MCF 10A (cell line): ENCODE measurements at places on chromosomes 13 and 19.

- DNase-seq, result no peak
Measured at GRCh38 chr19:6890401-6890913, 3.1 kb downstream of the ADGRE1 start.

- DNase-seq, result no peak
Measured at GRCh38 chr13:18235756-18236527, 945.7 kb downstream of the TUBA3C start.

DNA sequence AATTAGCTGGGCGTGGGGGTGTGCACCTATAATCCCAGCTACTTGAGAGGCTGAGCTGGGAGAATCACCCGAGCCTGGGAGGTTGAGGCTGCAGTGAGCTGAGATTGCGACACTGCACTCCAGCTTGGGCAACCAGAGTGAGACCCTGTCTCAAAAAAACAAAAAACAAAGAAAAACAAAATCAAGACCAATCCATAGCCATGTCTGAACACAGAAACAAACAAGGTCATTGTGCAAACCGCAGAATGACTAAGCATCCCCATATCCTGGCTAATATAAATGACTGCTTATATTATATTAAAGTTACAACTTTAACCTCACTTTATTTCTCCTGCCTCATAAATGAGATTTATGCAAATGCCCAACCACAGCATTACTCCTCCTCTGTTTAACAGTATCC is 2.3 kb upstream of the LYPD3 start:
- DNase-seq, result peak; percentile 70

- no peak for DNase-seq
Measured at GRCh38 chr19:48174445-48175030, 4.1 kb downstream of the ZSWIM9 start.

DNA sequence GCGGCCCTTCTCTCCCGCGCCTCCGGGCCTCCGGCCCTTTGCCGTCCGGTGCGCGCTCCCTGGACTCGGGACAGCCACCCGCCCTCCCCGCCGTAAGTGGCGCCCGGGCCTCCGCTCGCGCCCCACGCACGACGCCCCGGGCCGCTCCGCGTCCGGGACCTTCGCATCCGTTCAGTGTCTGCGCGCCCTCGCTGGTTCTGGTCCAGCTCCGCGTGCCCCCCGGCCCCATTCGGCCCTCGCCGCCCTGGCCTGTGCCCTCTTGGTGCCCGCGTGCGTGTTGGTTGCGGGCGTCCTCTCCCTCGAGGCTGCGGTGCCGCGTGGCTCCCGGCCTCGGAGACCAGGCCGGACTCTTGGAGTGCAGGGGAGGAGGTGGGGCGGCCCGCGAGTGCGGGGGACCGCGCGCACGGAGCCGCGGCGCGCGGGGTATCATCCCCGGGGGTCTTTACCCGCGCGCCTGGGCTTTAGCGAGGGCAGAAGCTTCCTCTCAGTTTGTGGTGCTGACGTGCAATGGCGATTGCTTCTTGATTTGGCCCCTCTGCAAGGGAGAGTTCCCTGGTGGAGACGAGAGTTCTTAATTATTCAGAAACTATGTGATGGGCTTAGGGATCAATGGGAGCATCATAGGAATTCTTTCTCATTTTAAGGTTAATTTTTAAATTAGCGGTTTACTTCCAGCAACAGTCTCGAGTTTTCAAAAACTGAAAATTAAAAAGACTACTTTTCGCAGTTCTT is 757 bp downstream of the WASF3 start:
- DNase-seq, result peak; percentile 20

- DNase-seq, result no peak
Measured at GRCh38 chr13:109645831-109646230, 140.6 kb downstream of the IRS2 start.

DNA sequence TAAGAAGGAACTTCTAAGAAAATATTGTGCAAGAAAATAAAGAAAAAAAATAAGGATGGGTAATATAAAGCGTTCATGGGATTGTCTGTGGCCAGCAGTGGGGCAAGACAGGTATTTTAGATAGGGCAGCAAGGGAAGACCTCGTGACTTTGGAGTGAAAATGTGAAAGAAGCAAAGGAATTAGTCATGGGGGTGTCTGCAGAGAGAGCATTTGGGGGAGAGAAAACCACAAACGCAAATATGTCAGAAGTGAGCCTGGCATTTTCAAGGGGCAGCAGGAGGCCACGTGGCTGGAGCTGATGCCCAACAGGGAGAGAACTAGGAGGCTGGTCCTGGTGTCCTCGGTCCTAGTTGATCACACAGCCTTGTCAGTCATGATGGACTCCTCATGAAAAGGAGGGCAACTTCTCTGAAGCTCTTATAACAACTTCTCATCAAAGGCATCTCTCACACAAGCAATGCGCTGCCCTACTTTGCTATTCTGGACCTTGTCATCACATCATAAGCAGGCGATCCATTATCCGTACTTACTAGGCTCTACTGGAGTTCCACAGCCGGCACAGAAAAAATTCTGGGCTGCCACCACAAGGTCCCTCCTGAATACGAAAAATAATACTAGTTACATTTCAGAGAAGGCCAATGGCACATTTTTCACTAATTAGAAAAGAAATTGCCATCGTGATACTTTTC is 31.0 kb downstream of the RUBCNL start:
- no peak for DNase-seq

DNA sequence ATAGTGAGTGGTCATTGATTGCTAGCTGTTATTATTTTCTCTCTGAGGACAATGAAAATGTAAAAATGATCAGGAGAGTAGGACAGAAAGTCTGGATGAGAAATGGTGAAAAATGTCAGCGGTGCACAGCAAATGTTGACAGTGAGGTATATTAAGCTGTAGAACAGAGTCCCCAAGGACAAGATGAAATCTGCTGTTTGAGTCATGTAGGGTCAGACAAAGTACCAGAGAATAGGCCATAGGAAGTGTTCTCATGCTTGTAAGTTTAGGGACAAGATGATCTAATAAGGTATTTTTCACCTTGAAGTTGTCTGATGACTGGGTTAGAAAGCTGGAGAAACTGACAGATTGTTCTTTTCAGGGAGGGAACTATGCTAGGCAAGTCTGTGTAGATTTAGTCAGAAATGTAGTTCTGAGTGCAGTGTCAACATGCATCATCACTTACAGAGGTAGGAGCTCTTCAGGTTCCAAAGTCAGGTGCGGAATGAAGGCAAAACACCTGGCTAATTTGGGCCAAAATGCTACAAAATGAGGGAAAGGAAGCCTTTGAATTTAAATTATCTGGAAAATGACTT is 369.3 kb downstream of the DLEU7 start:
- no peak for DNase-seq

DNA sequence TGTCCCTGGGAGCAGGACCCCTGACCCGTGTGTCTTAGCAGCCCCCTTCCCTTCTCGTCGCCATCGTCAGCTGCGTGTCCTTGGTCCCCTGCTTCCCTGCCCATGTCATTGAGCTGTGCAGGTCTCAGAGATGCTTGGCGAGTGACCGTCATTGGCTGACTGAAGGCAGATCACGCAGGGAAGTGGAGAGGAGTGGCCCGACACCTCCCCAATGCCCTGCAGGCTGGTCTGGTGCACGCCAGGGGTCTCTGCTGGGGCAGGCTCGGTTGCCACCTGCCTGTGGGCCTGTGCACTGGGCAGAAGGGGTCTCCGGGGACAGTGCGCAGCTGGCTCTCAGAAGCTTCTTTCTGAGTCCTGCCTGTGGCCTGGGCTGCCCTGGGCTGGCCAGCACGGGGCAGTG is 6.2 kb downstream of the GNA11 start:
- DNase-seq, result no peak

GRCh38 chr13:75446874-75447273 is 35.1 kb downstream of the TBC1D4 start:
- no peak for DNase-seq

DNA sequence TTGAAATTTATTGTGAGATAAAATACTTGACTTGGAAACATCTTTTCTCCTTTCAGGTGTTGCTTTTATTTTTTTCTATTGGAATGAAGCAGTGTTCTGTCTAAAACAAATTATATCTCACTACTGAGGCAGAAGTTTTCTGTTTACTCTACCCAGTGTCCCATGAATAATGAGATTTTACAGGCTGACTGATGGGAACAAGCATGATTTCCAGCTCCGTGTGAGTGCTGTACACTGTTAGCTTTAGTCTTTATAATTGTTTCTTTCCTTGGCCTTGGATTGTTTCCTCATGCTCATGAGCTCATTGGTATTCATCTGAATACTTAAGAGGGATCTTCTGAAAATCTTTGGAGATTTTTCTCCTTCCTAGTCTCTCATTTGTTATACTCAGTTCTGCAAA is 2049.5 kb upstream of the PRR20A start:
- no peak for DNase-seq

- no peak for DNase-seq
Measured at GRCh38 chr19:1985588-1986356, 29.7 kb downstream of the BTBD2 start.

GRCh38 chr19:41944336-41944735 is 14.8 kb downstream of the RABAC1 start:
- no peak for DNase-seq

DNA sequence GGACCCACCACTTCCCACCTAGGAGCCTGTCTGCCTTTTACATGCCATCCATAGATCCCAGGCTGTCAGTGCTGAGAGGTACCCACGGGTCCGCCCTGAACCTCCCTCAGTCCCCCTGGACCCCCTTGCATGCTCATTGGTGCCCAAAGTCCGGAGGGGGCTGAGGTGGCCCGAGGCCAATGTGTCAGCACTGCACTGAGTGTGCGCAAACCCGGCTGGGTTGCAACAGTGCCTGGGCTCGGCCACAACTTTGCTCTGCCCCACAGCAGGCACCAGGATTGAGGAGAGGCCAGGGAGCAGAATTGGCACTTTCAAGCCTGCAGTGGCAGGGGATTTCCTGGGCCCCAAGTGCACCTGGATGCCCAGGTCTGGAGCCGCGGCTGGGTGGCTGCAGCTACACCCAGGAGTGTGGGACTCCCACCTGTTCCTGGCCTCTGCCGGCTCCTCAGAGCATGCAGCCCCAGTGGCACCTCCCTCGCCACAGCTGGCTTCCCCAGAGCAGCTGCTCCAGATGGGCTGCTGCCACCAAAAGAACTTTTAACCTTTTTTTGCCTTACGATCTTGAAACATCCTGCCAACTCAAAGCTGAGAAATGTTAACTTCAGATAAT is 837.0 kb downstream of the SLITRK6 start:
- no peak for DNase-seq

DNA sequence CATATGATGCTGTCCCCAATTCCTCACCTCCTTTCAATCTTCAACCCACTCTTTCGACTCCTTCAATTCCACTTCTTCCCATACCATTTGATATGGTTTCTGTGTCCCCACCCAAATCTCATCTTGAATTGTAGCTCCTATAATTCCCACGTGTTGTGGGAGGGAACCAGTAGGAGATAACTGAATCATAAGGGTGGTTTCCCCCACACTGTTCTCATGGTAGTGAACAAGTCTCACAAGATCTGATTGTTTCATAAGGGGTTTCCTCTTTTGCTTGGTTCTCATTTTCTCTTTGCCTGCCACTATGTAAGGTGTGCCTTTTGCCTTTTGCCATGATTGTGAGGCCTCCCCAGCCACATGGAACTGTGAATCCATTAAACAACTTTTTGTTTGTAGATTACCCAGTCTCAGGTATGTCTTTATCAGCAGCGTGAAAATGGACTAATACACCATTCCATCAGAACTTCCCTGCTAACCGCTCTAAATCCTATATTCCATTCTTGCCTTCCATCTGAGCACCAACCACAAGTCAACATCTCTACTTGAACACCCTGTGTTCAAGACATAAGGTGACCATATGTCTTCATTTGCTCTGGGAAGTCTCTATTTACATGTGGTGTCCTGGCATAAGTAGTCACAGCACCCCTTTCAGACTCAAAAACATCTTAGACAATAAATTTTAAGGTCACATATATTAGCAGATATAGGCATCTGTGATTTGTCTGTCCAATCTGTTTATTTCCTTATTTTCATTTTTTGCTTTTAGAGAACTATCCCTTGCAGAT is 122.9 kb downstream of the TSHZ3 start:
- DNase-seq, result no peak

GRCh38 chr13:25018729-25019115 is 77.2 kb upstream of the PABPC3 start:
- DNase-seq, result peak; percentile 6

DNA sequence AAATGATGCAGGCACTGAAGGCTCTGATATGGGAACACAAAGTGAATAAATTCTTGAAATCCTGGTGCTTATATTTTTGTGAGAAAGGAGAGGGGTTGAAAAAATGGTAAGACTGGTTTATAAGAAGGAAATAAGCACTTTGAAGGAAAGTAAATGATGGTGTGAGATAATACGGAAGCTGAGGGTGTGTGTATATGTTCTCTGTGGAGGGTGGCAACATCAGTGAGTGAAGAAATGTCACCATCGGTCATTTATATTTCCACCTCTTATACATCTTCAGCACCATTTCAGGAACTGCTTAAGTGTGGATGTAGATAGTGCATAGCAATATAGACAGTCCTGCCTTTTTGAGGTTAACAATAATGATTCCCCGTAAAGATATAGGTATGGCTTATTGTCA is 17.5 kb downstream of the ZNF136 start:
- no peak for DNase-seq

DNA sequence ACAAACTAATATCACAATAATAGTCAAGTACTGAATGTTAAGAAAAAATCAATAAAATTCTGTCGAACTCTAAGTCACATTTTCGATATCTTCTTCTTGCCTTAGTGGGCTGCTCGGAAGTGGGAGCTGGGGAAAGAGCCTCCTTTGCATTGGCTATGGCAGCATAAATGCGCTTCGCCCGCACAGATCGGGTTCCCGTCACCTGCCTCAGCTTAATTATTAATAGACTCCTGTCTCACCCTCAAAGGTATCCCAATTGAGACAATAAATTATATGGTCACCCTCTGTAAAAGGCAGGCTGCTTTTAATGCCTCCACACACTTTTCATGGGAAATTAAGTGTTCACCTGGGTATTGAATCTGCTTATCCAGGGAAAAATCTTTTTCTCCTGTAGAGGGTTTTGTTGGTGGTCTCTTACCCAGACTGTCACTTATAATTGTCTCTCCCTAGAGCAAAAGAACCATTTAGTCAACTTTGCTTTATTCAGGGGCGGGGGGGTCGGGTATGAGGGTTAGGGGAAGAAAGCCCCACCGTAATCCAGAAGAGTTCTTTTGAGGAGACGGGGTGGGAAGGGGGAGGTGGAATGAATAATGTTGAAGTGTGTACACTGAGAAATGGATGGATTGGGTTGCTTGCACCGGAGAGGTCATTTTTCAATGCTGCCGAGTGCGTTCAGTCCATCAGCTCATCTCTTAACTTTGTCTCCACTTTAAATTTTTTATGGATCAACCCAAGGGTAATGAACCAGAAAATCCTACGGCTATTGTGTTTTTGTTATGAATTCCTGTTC is 682.6 kb upstream of the SGCG start:
- DNase-seq, result no peak

- peak; percentile 45 for DNase-seq
Measured at GRCh38 chr19:2624537-2625091, 77.9 kb downstream of the GNG7 start.

DNA sequence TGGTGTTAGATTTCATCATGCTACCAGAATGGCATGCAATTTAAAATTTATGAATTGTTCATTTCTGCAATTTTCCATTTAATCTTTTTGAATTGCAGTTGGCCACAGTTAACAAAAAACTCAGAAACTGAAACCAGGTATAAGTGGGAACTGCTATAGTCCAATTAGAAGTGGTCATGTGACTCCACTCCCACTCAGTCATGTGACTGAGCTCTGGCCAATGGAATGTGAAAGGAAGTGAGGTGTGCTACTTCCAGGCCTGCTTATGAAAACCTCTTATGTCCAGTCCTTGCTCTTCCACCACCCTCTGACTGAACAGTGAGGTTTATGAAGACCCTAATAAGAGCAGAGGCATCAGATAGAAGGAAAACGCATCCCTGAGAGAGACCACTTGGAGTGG is 47.0 kb downstream of the DLEU7 start:
- no peak for DNase-seq
